ENCODE measurements at places on chromosomes 6 and 20.

- DNase-seq, result peak; percentile 68
Observed at GRCh38 chr6:170291271-170292110, 613 bp upstream of the DLL1 start.

DNA sequence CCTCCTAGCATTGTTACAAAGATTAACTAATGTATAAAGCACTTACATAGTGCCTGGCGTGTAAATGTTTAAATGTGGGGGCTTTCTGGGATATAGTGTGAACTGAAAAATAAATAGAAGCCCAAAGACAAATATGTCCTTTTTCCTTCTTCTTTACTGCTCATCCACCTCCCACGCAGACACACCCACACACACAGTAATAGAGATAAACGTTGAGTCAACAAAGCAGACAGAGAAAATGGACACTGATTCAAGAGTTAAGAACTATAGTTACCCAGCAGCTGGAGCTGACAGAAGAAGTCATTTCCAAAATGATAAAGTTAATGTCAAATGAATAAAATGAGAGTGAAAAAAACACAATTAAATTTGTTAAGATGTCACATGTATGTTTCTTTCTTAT lies 68.3 kb downstream of the FHL5 start:
- no peak for DNase-seq

DNA sequence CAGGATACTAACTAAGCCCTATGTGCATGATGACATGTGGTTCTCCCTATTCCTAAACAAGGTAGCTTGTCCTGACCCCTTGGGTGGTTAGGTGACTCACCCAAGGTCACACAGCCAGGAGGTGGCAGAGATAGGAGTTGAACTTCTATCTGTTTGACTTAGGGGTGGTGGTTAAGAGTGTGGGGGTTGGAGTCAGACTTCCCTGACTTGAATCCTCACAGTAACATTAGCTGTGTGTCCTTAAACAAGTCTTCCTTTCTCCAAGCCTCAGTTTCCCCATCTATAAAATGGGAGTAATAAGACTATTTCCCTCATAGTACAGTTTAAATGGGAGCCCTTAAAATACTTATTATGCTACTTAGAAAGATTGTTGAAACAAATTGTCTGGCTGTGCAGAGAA lies 21.9 kb downstream of the SLC12A5 start:
- no peak for DNase-seq

DNA sequence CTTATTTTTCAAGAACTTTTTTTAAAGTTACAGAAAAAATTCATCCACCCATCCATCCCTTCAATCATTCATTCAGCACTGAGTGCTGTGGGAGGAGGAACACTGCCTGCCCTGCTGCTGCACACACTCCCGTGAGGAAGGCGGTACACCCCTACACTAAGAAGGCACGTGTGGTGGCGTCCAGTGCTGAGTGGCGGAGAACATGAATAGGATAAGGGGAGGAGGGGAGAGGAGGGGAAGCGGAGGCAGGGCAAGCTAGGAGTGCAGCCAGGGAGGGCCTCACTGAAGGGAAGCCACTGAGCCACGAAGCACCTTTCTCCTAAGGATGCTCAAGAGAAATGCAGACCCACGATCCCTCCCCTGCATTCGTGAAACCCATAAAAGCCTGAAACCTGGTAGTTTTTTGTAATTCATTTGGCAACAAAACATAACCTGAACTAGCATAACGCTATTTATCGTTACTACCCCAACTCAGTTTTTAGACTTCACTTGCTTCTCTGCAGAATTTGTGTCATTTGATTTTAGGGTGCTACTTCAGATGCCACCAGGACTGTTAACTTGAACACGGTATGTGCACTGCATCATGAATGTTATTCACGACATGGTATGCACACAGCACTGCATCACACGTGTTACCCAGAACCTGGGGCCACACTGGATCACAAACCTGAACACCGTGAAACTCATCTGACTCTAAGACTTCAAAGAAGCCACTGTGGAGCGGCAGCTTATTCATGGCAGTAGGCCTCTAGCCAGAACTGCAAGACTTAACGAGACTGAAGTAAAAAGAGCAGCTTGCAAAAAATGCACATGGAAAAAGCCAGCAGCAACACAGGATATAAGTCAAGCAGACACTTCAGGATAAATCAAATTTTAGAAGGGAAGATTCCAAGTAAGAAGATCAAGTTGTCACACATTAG lies 3.5 kb downstream of the RNASET2 start:
- DNase-seq, result no peak

GRCh38 chr6:148457137-148457842 lies 114.7 kb downstream of the SASH1 start:
- no peak for DNase-seq

- no peak for DNase-seq
Observed at GRCh38 chr6:38579010-38579628, 60.6 kb downstream of the BTBD9 start.

DNA sequence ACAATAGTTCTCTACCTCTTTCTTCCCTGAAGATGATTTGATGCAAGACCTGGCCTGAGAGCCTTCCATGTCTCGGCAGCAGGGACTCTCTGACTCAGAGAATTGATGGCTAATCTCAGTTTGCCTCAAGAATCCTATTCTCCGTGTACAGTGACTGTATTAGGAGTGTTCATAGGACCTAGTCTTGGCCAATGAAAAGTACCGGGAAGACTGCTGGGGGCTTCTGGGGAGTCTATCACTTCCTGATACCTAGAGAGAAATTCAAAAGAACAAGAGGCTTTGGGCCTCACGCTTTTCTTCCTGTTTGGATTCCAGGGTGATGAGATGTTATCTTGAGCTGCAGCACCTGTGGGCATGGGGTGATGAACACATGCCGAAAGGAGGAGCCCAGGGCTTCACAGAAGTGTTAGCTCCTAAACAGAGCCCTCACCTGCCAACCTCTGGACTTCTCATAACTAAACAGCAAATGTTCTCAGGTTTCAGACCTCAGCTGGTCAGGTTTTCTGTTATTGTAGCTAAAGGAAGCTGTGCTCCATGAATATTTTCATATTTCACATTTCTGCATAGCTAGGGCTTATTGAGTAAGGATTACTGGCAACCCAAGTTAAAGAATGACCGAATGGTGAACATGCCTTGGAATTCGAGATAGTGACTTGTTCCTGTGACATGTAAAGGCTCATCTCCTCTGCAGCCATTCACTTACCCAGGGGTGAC lies 323.1 kb upstream of the AGPAT4 start:
- DNase-seq, result no peak

- no peak for DNase-seq
Observed at GRCh38 chr20:35014537-35014936, 58.9 kb downstream of the MYH7B start.

DNA sequence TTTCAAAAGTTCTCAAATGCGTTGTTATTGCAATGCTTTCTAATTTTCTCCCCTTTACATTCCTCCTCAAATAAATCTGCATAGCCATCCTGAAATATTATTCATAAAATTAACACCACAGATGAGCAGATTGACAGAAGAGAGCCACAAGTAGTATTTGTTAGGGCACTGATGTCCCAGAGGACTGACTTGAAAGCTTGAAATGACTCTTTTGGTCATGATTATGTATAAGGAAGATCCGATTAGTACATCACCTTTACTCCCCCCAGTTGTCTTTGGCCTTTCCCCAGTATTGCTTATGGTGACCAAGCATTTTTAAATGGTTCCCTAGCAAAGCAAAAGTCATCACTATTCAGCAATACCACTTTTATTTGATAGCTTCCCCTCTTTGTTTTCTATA lies 187.6 kb downstream of the ADAT2 start:
- no peak for DNase-seq

GRCh38 chr6:116450769-116451740 lies 10.1 kb upstream of the CALHM6 start:
- DNase-seq, result no peak

DNA sequence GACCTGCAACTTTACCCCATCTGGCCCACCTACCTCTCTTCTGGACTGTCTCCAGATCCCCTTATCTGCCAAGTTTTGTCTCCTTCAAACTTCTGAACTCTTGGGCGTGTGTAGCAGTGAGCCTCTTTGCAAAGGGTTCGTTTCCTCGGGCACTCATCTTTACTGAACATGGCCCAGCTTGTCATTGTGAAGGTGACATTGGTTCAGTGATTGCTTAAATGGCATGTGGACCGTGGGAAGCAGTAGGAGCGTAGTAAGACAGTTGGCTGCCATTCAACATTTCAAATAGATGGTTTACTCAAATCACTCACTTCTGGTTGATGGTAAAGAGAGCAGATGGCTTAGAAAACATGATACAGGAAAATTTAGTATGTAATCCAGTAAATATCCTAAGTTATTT lies 34.8 kb upstream of the KIF25 start:
- DNase-seq, result no peak

- no peak for DNase-seq
Observed at GRCh38 chr20:46367967-46368901, 38.2 kb downstream of the ELMO2 start.

DNA sequence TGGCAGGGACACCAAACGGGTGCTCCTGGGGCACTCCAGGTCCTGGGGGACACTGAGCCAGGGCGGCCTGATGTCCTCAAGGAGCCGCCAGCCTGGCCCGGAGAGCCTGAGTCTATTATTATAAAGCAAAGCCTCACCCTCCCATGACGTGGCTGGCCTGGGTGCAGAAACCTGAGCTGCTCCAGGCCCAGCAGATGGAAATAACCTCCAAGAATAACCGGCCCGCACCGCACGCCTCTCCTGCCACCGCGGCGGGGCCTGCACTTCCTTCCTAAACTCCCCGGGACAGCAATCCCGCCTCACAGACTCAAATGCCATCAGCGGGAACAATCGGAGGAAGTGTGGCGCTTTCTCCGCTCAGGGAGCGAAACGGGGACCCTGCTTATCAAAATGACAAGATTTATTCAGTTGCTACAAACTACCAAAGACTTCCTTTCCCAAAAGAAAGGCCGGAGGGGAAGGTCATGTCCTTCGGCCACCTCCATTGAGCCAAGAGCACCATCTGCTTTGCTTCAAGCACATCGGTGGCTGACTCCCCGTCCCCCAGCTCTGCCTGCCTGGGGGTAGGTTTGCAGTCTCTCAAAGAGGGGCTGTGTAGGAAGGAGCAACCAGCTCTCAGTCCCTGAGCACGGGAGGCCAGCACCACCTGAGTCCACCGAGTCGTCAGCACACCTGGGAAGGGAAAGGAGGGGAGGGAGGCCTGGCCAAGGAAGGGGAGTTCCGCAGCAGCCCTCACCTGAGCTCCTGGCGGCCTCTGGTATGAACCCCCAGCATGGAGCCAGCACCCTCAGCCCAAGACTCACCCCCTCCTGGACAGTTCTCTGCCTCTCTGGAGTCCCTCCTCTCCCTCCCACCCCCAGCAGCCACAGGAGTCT lies 78.6 kb upstream of the QKI start:
- no peak for DNase-seq

- no peak for DNase-seq
Observed at GRCh38 chr6:41700463-41701347, 34.7 kb downstream of the TFEB start.

- no peak for DNase-seq
Observed at GRCh38 chr6:124869416-124869815, 92.8 kb upstream of the RNF217 start.

DNA sequence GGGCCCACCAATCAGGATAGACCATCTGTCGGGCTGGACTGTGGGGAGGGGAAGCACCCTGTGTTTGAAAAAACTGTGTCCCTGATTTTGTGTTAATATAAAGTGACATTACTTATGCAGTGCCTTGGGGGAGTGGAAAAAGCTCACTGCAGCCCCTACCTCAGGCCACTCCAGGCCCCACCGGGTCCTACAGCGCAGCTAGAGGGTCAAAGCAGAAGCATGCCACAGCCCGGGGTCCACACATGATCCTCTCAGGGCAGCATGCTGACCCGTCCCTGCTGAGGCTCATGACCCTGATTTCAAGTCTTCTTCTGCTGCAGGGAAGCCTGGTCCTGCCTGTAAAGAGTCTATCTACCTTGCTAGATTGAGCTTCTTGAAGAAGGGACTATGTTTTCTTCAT lies 133.0 kb upstream of the PLCB4 start:
- no peak for DNase-seq

DNA sequence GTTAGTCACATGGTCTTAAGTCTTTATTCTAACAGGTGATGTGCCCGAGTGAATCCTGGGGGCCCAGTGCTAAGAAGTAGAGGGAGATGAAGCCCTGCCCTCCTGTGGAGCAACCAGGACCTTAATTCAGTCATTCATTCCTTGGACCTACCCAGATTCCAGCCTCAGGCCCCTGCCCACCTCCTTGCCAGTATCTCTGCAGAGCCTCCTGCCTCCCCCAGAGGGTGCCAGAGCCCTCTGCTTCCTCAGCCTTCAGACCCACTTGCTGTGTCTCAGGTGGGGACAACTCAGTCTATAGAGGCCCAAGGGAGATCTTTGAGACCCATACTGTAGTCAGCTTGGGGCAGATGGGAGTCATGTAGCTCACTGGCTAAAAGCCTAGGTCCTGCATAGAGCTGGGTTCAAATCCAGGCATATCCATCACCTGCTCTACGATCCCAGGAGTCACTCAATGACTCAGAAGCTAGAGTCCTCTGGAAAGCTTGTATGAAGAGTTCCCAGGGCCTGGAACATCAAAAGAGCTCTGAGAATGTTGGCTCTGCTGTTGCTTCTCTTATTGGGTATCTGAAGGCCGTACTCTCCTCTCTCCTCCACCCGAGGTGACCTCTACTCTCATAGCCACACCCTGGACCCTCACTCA lies 3.9 kb upstream of the SIGLEC1 start:
- no peak for DNase-seq

DNA sequence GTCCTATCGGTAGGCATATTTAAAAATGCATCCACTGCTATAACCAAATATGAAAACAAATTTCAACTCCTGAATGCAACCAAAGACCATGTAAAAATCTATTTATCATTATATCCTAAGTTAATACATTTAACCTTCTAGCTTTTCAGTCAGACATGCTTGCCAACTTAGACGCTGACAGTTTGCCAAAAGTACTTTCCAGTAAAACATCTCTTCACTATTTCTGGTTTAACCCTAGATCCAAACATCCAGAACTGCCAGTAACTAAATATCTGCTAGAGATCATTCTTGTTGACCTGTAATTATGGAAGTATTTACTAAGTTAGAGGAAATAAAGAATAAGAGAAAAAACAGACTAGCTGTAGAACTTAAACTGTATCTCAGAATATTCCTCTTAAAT lies 210.2 kb upstream of the THEMIS start:
- no peak for DNase-seq

DNA sequence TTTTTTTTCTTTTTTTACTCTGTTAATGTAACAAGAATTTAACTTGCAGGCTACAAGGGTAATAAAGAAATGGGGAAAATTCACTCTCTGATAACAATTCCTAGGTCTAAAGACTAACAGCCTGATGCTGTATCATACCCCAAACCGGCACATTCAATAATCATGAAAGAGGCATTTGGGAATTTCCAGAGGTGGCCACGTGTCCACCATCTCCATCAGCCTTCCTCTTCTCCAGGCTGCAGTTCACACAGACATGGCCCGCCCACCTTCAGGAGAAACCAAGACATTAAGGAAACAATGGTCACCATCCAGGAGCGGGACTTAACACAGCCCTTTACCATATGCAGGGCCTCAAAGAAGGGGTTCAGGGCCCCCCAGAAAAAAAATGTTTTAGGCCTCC lies 44.8 kb downstream of the PDE10A start:
- no peak for DNase-seq

DNA sequence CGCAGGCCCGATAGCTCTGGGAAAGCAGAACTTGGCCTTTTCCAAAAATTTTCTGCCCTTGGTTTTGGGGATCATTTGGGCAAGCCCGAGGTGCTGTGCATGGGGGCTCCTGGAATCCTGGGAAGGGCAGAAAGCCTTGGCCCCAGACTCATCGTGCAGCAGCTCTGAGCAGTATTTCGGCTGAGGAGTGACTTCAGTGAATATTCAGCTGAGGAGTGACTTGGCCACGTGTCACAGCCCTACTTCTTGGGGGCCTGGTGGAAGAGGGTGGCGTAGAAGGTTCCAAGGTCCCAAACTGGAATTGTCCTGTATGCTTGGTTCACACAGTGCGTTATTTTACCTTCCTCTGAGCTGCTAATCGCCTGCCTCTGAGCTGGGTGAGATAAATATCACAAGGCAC lies 1.1 kb upstream of the BMP2 start:
- DNase-seq, result no peak
